Fibroblast of skin of back (primary cell): ENCODE measurements at places on chromosomes 1 and 21.

GRCh38 chr1:30684259-30684658, 39.1 kb downstream of the MATN1 start:
- DNase-seq: no peak

DNA sequence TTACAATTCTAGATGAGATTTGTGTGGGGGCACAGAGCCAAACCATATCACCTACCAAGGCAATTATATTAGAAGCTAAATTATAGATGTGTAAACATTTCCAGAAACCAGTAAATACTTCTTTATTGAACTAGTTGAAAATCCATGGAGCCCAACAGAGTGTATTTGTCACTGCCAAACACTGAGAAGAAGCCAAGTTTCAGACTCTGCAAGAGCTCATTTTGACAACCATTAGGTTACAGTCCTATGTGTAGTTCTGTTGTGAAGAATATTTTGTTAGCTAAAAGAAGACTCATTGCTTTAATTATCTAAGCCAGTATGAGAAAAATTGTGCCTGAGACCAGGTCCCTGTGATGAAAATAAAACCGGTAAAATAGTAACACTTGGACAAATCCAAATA, 358.9 kb upstream of the SGIP1 start:
- no peak for DNase-seq

DNA sequence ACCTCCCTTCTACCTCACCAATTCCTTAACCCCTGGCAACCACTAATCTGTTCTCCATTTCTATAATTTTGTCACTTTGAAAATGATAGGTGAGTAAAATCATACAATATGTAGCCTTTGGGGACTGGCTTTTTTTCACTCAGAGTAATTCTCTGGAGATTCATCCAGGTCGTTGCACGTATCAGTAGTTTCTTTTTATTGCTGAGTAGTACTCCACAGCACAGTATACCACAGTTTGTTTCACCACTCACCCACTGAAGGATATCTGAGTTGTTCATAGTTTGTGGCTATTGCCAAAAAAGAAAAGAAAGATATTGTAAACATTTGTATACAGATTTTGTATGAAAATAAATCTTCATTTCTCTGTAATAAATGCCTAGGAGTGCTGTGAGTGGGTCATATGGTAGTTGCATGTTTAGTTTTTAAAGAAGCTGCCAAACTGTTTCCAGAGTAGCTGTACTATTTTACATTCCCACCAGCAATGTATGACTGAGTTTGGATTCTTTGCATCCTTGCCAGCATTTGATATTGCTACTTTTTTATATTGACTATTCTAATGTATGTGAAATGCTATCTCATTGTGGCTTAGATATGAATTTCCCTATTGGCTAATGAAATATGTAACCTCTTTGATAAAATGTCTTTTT, 3.7 kb downstream of the CHD1L start:
- no peak for DNase-seq

GRCh38 chr1:225891229-225891972, 2.5 kb upstream of the LEFTY1 start:
- no peak for DNase-seq

DNA sequence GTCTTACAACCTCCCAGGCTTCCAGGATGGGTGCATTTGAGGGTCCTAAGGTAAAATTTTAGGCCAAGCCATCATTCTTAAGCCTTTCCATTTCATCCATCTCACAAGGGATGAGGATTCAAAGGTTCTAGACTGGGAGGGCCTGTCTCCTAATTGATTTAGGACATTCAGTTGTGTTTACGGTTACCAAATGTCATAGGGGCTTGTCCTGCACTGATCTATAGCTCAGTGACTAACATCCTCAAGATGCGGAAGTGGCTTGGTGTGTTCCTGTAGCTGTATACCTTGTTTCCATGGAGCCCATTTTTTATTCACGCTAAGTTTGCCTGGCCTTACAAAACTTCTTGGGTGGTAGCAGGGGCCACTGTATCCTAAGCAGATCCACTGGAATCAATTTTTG, 52.8 kb downstream of the DUSP10 start:
- no peak for DNase-seq

- DNase-seq: peak; percentile 3
These were observed 15.1 kb upstream of the TUT4 start for GRCh38 chr1:52567943-52568342.

DNA sequence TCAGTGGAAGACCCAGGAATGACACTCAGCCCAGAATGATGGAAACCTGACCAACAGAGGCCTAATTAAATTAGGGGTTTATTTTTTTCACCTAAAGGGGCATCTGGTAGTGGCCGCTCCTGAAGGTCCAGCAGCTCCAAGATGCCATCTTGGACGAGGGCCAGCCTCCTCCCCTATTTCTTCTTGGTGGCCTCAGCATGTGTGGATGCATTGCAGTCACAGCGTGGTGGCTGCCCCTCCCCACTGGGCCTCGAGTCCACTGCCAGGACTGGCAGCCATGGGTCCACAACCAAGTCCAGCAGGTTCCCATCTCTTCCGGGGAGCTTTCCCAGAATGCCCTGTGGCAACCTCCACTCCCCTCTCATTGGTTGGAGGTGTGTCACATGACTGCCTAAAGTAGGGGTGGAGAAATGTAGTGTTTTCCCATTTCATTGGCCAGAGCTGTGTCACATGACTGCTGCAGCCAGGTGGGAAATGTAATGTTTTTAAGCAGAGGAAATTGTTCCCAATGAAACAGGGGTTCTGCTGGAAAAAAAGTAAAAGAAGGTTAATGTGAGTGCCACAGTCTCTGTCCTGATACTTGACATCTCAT, 628.2 kb downstream of the PTPRU start:
- DNase-seq: no peak

GRCh38 chr21:43907751-43908150, 42.7 kb downstream of the AGPAT3 start:
- no peak for DNase-seq

- peak; percentile 61 for DNase-seq
These were observed 1656.0 kb downstream of the MRPL39 start for GRCh38 chr21:23951251-23951650.

- DNase-seq: no peak
These were observed 75.1 kb upstream of the GRIK1 start for GRCh38 chr21:30014886-30015285.

GRCh38 chr1:100404821-100405220, 52.5 kb downstream of the CDC14A start:
- DNase-seq: peak; percentile 35

DNA sequence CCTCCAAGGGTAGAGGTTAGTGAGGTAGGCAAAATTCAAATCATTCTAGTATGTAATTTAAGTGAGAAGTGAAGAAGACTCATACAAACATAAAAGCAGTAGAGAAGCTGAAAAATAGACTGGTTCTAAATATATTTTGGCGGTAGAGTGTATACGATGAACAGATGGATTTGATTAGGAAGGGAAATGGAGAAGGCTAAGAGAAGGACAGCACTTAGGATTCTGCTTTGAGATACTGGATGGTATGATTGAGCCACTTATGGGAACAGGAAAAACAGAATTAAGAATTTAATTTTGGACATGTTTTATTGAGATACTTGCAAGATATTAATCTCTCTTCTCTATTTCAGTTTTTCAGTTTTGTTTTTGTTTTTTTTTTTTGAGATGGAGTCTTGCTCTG, 60.1 kb downstream of the EPB41 start:
- DNase-seq: peak; percentile 47

DNA sequence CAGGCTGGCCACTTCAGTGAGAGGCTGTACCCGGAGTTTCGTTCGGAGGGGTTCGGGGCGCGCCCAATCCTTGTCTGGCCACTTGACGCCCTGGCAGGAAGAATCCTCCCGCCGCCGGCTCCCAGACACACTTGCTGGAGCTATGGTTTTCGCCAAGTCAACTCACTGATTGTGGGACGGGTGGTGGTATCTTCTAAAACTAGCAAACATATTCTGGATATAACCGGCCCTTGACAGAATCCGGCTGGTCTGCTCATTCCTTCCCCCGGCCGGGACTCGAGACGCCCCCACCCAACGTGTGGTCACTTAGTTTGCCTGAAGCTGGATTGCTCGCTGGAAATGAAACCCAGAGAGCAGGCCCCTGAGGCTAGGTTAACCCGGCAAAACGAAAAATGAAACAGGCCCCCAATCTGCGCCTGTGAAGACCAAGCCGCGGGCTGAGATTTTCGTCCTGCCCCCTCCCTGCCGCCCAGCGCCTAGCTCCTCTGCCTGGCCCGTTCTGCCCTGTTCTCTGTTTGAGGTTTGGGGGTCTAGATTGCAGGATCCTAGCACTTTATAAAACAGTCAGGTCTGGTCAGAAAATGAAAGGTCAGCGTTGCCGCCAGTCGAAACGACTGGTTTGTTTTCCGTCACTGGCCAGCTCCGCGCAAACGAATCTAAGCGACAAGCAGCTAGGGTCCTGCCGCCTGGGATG, 4.6 kb downstream of the GFI1 start:
- DNase-seq: no peak

- no peak for DNase-seq
These were observed 33.7 kb downstream of the ATP5PO start for GRCh38 chr21:33881689-33882440.

DNA sequence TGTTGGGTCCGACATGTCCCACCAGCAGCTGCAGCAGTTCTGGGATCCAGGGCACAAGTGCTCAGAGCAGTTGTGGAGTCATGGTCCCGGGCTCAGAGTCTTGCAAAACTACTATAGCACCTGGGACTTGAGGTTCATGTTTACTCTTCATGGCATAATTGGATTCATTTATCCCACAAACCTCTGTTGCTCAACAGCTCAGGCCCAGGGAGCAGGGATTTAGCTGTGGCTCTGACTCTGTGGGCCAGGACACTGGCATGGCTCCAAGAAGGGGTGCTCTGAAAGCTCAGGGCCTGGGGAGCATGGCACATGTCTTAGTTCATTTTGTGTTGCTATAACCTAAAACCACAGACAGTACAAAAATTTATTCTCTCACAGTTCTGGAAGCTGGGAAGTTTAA, 626.7 kb upstream of the ADGRL2 start:
- no peak for DNase-seq

GRCh38 chr1:31926252-31926651, 11.9 kb downstream of the PTP4A2 start:
- DNase-seq: no peak

DNA sequence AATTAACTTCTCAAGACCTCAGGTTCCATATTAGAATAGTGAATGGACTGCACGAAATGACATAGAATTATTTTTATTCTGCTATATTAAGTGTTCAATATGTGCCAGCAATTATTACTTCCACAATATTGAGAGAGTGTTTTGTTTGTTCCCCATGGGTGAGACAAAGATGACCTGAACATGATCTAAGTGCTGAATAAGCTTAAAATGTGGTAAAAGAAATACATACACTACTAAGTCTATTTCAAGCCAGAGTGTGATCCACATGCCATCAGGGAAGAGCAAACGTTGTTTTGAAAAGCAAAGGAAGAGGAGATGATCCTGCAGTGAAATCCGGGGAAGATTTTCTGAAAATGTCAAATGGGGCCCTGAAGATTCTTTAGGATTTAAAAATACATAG, 59.8 kb upstream of the RUNX1 start:
- DNase-seq: no peak

DNA sequence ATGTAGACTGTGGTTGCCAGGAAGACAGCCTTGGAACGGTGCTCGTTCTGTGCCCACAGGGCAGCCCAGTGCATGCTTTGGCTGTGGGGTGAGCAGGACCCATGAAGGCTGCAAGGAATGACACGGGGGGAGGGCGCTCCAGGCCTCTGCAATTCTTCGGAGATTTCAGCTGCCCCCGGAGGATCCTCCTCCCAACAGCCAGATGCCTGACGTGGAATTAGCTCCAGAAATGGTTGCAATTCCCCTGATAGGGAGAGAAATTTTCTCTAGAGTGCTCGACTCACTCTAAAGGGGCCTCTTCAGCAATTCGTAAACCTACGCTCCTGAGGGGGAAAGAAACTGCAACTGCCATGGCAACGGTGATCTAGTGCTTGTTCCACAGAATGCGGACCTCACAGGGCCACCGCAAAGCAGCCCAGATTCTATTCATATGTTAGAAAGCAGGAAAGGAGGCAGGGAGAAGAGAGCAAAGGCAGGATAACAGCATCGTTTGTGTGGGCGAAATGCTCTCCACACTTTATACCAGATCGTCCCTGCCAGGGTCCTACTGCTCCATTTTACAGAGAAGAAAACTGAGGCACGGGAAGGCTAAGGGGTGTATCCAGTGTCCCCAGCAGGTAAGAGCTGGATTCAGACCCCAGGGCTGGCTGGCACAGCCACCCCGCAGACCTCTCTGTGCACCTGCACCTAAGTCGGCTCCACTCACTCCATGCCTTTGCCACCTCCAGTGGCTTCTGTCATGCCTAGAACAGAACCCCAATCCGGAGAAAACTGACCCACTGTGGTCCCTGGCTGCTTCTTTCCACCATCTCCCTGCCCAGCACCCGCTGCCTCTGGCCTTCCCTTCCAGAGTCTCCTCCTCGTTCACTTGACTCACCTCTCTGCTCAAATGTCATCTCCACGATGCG, 11.9 kb upstream of the PDE9A start:
- no peak for DNase-seq

DNA sequence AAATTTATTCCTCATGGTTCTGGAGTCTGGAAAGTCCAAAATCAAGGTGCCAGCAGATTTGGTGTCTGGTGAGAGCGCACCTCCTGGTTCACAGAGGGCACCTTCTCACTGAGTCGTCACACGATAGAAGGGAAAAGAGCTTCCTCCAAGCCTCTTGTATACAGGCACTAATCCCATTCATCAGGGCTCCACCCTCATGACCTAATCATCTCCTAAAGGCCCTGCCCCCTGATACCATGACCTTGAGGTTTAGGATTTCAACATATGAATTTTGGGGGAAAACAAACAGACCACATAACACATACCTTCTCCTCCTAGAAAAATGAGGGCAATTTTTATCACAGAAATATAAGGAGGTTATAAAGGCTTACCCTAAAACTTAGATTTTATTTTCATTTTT, 88.0 kb upstream of the NFIA start:
- DNase-seq: no peak

GRCh38 chr1:9860887-9861286, 37.1 kb upstream of the CLSTN1 start:
- no peak for DNase-seq

DNA sequence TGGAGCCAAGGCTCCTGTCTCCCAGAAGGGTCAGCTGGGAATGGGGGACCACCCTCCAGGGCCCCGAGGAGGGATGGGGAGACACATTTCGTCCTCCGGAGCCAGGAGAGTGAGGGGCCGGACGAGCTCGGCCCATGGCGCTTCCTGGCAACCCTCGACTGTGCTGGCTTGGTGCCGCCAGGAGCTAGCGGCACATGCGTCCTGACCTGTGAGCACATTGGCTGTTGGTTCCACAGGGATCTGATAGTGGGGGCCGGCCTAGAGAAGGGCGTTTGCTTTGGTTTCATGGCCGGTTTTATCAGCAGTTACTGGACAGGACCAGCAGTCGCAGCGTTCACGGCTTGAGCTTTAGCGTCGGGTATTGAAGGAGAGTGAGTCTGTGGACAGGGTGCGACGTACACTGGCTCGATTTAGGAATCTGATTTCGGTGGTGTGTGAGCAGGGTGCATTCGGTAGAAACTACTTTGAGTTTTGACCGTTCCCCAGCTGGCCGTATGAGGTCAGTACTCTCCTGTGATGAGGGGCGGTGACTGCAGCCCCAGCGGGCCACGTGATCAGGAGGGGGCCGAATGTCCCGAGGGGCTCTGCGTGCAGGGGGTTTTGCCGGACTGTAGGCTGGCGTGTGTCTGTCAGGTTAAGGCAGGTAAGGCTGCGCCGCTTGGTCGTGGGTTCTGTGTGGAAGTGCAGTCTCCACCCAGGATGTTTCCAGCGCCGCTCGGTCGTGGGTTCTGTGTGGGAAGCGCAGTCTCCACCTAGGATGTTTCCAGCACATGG, 18.7 kb downstream of the FAAP20 start:
- DNase-seq: no peak
